Kidney glomerular epithelial cell (primary cell): ENCODE measurements at places on chromosomes 11 and 22.

DNA sequence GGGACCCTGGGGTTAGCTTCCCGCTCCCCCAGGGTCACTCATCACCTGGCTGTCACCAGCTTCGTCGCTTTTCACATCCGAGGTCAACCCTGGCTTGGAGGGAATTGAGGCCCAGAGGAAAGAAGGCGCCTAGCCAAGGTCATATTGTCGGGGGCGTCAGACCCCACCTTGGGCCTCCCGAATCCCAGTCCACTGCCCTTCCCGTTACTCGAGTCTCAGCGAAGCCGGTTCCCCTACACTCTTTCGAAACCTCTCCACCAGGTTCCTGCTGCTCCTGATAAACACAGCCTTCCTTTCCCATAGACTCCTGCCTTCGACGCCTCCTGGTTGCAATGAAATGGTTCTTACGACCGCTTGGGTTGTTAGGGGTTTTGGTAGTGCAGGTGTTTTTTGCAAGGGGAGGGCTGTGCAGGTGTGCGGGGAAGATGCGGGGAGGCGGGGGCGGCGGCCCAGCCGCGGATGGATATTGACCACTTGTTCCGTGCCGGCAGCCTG lies 642 bp downstream of the NAA40 start:
- DNase-seq: no peak

- DNase-seq: peak; percentile 37
These were observed 10.9 kb downstream of the INS start for GRCh38 chr11:2149864-2150847.

DNA sequence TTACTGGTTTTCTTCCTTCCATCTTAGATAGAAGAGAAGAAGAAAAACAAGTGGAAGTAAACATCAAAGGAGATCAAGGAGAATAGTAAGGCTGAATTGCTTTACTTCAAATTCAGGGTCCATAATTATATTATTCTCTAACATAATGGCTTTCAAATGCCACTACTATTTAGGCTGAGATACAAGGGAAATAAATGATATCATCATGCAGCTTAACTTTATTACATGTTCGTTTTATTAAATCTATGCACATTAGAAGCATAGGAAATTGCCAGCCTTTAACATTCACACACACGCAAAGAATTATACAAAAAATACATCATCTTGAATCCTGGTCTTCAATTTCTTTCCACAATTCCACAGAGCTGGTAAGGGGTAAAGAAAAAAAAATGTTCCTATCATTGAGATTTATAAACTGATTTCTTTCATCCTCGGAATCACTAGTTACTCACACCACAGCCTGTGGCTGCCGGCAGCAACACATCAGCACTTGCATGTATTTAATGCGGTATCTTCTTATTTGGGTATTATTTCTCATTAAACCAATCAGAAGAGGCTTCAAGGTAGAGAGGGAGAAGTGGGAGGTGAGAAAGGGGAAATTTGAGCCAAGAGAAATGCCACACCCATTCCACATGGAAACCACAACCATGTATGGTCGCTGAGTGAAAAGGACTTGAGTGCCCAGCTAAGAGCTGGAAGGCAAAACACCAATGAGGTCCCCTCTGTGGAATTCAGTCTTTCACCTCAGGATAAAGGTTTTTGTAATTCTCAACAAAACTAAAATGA lies 26.3 kb downstream of the SYTL2 start:
- no peak for DNase-seq

GRCh38 chr22:33785283-33785968 lies 134.8 kb downstream of the LARGE1 start:
- peak; percentile 35 for DNase-seq

GRCh38 chr11:44971185-44971584 lies 20.5 kb upstream of the TP53I11 start:
- no peak for DNase-seq

DNA sequence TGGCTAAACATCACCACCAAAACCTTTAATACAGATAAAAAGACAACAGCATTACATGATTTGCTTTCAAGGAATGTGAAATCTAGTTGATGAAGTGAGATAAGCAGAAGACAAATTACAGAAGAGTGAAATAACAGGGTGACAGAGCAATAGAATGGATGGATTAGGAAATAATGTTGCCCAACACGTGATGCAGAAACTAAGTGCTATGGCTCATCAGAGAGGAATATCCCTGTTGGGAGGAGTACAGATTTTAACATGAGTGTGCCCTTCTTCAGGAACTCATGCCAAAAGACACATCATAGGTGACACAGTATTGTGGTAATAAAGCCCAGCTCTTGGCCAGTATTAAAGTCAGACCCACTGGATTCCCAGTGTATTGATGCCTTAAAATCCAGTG lies 176.6 kb upstream of the RAG2 start:
- peak; percentile 25 for DNase-seq

DNA sequence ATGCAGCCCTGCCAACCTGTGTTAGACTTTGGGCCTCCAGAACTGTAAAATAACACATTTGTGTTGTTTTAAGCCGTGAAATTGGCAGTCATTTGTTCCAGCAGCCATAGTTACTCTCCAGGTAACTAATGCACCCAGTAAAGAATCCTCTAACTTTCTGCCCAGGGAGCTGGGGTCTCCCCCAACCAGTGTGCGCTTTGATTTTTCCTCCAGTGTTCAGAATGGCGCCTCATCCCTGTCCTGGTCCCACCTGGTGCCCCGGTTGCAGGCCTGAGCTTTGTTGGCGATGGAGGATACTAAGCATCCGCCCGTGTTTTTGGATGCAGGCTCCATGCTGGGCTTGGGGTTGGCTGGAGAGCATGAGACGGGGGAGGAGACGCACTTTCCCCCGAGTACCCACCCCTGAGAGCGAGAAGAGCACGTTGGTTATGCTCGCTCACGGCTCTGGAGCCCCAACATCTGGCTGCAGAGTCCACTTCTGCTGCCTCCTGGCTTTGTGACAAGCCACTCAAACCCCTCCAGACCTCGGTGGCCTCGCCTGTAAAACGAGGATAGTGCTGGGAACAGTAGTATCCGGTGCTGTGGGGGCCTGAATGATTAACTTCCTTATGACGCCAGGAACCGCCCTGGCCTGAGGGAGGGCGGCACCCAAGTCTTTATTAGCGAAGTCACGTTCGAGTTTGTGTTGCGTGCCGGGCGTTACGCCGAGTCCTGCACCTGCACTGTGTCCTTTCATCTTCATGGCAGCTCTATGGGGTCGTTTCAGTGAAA lies 25.8 kb downstream of the MRGPRD start:
- no peak for DNase-seq

DNA sequence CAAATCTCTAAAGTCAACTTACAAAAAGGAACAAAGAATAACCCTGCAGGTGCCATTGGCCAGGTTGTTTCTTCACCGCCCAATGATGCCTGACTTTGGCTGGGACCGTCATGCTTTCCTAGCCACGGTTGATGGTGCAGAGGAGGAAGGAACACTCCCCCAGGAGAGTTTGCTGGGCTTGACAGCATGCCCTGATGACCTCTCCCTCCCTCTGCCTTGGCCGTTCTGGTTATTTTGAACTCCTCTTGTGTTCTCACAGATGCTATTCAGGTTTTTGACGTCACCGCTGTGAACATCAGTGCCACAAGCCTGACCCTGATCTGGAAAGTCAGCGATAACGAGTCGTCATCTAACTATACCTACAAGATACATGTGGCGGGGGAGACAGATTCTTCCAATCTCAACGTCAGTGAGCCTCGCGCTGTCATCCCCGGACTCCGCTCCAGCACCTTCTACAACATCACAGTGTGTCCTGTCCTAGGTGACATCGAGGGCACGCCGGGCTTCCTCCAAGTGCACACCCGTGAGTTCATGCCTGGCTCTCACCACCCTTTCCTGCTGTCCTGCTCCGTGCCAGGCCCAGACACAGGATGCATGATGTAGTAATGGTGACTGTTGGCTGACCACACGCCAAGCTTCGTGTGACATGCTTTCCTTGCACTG lies 89.0 kb upstream of the OR4B1 start:
- peak; percentile 48 for DNase-seq

GRCh38 chr11:2699185-2699530 lies 636 bp downstream of the KCNQ1OT1 start:
- no peak for DNase-seq

DNA sequence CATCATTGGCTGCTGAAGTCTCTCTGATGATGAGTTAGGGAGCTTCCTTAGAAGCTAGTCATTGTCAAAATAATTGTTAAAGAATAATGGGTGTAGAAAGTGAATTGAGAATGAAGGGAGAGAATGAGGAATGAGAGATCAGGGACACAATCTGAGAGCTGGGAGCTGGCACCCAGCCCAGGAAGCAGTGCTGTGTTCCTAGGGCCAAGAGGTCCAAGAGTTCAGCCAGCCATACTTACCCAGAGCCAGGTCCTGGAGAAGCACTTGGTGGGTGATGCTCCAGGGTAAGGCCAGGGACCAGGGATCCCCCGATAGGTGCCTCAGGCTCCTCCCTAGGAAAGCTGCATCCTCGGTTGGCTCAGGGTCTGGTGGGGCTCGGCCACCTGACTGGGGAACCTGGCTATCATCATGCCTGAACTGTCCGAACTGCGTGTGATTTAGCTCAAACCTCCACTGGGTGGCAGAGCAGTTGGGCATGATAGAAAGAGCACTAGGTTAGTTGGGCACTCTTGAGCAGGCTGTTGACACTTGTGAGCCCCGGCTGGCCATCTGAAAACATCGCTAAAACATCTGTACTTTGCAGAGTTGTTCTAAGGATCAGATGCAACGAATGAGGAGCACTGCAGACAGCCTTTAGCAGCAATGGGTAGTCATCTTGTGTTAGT lies 123.9 kb upstream of the NCAM1 start:
- DNase-seq: peak; percentile 1

DNA sequence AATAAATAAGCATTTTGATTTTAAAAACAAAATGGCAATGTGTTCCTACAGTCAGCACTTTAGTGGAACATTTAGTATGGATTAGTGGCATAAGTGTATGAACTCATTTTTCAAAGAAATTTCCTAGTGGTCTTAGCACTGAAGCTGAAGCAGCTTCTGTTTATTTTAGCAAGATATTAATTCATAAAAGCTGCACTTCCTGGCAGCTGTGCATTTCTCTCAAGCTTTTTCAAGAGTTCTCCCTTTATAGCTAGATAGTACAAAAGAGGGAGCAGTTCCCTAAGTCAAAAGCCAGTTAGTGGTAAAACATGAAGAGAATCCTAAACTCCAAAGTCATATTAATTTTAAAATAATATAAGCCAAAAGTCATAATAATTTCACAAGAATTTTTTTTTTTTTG lies 1036.0 kb upstream of the CCDC90B start:
- DNase-seq: no peak

GRCh38 chr11:5348551-5349194 lies 2.6 kb upstream of the OR51B6 start:
- no peak for DNase-seq

DNA sequence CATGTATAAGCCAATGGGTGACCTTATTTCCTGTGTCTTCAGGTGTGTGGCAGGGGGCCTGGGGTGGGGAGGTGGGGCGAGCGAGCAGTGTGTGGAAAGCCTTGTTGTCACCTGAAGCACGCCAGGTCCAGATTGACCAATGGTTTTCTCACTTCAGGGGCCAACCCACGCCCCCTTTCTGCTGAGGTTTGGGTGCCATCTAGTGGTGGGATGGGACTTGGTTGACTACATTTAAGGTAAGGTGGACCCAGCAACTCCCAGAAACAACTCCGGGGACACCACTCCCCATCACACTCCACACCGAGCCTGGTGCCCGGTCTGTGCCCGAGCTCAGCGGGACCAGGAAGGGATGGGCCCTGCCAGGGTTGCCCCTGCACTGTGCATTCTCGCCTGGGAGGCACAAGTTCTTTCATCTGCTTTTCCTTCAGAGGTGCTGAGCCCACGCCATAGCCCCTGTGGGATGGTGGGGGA lies 40.0 kb downstream of the TPCN2 start:
- peak; percentile 46 for DNase-seq

DNA sequence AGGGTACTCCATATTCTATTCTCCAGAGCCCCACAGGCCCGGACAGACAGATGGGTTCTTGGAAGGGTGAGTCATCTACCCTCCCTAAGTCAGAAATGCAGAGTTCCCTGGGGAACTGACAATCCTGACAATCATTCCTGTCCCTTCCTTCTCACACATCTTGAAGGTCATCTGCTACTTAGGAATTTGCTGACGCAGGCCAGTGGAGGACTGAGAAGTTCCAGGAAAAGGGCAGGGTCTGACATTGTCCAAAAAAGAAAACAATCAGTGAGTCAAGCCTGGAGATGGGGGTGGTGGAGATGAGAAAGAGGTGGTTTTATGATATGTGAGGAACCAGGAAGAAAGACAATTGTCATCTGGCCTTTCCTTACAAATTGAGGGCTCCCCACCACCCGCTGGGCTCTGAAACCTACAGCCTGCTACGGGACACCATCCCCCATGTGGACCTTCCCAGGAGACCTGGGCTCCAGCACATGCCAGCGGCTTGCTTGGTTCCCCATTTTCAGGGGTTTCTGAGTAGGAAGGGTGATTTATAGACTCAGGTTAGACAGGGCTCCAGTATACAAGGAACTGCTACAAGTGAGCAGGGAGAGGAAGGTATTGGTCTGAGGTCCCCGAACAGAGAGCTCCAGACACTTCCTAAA lies 12.9 kb downstream of the CD59 start:
- DNase-seq: peak; percentile 71

GRCh38 chr11:5298451-5298850 lies 3.3 kb downstream of the OR51B4 start:
- DNase-seq: no peak

GRCh38 chr11:78907636-78908035 lies 333.0 kb upstream of the NARS2 start:
- no peak for DNase-seq

GRCh38 chr22:35736166-35736565 lies 18.5 kb downstream of the APOL5 start:
- no peak for DNase-seq

DNA sequence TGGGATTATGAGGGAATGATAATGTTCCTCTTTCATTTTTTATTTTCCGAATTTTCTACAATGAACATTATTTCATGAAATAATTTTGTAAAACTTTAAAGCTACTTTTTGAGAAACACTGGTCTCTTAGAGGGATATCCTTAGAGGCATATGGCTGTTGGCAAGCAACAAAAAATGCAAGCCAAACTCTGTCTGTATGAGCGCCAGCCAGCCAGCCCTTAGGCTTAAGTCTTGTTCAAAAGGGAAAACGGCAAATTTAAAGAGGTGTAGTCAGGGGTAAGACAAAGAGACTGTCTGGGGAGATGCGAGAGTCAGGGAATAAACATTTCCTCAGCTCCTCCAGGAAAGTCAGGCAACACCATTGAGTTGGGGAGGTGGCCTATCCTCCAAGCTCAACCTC lies 22.5 kb downstream of the ASCC2 start:
- DNase-seq: no peak

GRCh38 chr11:118837868-118838267 lies 45.8 kb upstream of the CXCR5 start:
- DNase-seq: no peak

GRCh38 chr11:35477901-35478300 lies 47.5 kb downstream of the PAMR1 start:
- no peak for DNase-seq

- DNase-seq: no peak
These were observed 27.6 kb upstream of the TOLLIP start for GRCh38 chr11:1336836-1337646.

GRCh38 chr11:47766509-47767227 lies 473 bp downstream of the FNBP4 start:
- peak; percentile 42 for DNase-seq
